ENCODE measurements at places on chromosomes 7 and 10.

GRCh38 chr7:16428672-16429071, 7.3 kb upstream of the CRPPA start:
- DNase-seq = no peak

GRCh38 chr10:60410970-60411369, 21.3 kb upstream of the ANK3 start:
- DNase-seq = no peak

- DNase-seq = no peak
Observed at GRCh38 chr10:70843333-70843732, 27.6 kb downstream of the SGPL1 start.

DNA sequence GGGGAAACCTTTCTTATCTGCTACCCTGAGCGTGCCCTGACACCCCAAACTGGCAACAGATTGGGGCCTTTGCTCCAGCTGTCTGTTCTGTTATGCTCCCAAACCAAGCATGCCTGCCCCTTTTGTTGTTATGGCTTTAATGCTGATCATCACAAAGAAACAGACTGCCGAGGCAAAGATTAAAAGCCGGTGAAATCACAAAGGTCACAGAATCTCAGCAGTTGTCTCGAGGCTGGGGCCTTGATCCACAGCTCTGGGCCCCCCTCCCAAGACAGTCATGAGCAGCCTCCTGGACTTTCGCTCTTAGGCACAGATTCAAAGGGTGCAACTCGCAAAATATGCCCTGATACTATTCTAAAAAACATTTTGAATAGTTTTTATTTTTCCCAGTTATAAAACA, 65.6 kb downstream of the STRA8 start:
- DNase-seq = no peak

- DNase-seq = no peak
Observed at GRCh38 chr10:38025283-38025682, 14.8 kb downstream of the ZNF33A start.

- DNase-seq = no peak
Observed at GRCh38 chr10:7626283-7626682, 40.5 kb downstream of the ITIH5 start.

- peak; percentile 78 for DNase-seq
Observed at GRCh38 chr10:34994565-34995142, 95.5 kb downstream of the CUL2 start.

- no peak for DNase-seq
Observed at GRCh38 chr10:13051126-13051694, 48.8 kb upstream of the OPTN start.

GRCh38 chr7:158416283-158416933, 171.2 kb downstream of the PTPRN2 start:
- no peak for DNase-seq

- DNase-seq = no peak
Observed at GRCh38 chr7:21426286-21427181, 1.3 kb upstream of the SP4 start.

- DNase-seq = no peak
Observed at GRCh38 chr7:68547181-68547580, 1051.1 kb upstream of the AUTS2 start.
